GM23248 (cell line): ENCODE measurements at places on chromosomes 1 and 21.

- no peak for DNase-seq
These were observed 4.5 kb upstream of the DIP2A start for GRCh38 chr21:46454142-46454541.

GRCh38 chr1:192888574-192888973 lies 79.7 kb downstream of the RGS2 start:
- DNase-seq: no peak

DNA sequence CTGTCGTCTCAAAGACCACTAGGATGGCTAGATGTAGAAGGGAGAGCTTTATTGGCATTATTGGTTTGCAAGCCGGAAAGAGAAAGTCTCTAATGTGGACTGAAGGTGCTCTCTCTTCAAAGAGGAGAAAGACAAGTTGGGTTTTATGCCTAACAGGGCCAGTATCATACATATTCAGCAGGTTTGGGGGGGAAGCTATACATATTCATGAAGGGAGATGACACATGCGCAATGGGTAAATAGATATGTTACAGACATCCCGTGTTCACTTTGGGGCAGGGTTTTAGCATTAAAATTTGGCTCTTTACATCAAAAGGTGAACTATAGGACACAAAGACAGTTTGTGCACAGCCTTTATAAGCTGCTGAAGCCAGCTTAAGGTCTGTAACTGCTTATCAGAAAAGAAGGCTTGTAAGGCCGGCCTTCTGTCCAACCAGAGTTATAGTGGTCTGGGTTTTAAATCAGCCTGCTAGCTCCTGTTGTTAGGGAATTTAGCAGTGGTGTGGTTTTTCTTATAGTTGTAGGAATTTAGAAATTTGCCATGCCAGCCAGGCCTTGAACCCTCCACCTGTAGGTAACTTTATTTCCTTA lies 46.5 kb upstream of the LRRN2 start:
- no peak for DNase-seq

DNA sequence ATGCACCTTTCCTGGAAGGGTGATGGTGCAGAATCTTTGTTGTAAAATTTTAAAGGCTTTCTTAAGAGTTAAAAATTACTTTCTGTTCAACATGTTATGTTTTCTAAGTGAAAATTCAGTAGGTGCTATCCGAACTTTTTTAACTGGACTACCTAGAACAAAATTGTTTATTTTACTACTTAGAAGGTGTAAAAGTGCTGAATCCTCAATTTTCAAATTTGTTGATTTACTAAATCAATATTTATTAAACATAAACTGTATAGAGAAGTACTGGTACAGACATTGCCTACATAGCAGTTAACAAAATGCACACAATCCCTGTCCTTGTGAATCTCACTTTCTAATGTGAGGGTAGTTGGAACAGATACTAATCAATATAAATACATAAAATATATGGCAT lies 277.5 kb downstream of the CTH start:
- no peak for DNase-seq

DNA sequence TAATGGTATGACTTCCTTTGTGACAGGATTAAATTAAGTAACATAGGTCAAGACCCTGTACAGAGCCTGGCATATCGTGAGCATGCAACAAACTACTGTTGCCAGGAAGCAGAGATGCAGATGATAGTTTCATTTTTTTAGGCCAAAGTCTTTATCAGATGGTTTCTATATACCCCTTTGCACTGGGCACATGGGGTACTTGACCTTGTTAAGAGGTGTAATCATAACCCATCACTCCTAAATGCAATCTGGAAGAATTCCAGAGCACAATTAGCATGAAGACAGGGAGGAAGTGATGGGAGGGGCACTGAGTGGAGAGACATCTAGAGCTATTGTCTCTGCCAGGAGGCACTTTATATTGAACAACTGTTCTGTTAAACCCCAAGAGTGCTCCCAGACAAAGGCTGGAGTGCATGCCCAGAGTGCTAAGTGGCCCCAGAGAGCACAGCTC lies 22.1 kb downstream of the ZBTB17 start:
- DNase-seq: no peak

DNA sequence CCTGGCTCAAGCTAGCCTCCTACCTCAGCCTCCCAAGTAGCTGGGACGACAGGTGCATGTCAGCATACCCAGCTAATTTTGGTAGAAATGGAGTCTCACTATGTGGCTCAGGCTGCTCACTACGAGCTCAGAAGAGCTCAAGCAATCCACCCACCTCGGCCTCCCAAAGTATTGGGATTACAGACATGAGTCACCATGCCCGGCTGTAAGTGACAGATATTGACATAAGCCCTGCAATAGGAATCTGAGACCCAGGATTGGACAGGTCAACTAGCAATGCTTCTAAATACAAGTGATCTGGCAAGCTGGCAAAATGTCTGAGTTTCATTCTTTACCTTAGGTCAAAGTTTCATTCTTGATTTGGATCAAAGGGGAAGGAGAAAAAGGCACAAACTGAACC lies 40.5 kb upstream of the H6PD start:
- no peak for DNase-seq

DNA sequence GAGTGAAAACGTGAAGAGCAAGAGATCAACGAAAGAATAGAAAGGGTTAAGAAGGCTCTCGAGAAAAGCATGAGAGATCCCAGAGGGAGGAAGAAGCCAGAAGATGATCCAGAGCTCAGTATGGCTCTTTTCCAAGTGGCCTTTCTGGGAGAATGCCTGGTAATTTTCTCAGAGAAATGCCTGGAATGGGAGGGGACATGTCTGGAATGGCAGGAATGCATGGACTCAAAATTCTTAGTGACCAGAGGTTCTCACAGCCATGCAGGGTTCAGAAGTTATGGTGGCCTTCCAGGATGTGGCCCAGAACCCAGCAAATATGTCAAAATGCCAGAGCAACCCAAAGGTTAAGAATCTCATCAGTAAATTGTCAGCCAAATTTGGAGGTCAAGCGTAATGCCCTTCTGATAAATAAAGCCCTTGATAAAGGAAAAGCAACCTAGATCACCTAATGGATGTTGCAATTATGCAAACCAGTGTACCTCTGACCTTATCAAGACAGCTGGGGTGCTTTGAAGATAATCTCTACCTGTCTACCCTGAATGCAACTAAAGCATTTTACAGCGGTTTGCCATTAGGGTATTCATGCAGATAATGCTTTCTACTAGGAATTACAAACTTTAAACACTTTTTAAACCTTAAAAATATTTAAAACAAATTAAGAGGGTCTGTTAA lies 53.1 kb downstream of the NBPF6 start:
- peak; percentile 77 for DNase-seq

GRCh38 chr1:168921629-168922028 lies 184.9 kb upstream of the ATP1B1 start:
- no peak for DNase-seq

GRCh38 chr21:42042651-42043050 lies 28.5 kb upstream of the UMODL1 start:
- no peak for DNase-seq

DNA sequence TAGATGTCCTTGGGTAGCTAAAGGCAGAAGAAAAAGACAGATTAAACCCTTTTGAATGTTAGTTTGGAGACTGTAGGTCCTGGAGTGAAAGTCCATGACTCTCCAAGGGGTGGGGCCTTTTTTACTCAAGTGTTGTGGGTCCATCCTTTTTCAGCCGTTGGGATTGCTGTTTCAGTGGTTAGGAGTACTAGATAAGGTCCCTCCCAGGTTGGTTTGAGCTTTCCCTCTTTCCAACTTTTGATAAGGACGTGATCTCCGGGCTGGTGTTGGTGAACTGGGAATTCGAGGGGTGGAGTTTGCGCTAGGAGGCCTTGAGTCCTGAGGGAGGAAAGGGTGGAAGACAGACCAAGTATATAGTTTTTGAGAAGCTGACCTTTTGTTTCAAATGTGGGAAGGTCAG lies 5.2 kb upstream of the IPP start:
- DNase-seq: no peak

DNA sequence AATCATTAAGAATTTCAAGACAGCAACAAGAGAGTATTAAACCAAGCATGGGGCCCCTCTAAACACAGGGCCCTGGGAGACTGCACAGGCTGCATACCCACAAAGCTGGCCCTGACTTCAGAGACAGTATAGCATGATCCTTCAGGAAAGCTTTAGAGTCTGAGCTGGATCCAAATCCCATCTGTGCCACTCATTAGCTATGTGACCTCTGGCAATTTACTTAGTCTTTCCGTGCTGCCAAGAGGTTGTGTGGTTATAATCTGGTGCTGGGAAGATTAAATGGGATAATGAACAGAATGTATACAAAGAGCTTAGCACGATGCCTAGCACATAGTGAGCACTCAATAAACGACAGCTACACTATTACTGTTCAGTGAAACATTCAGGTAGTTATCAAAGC lies 4.0 kb downstream of the PHC2 start:
- DNase-seq: no peak

- no peak for DNase-seq
These were observed 52.8 kb upstream of the SELENON start for GRCh38 chr1:25747046-25747719.

- DNase-seq: peak; percentile 15
These were observed 1.9 kb upstream of the DCAF6 start for GRCh38 chr1:167934426-167935215.

DNA sequence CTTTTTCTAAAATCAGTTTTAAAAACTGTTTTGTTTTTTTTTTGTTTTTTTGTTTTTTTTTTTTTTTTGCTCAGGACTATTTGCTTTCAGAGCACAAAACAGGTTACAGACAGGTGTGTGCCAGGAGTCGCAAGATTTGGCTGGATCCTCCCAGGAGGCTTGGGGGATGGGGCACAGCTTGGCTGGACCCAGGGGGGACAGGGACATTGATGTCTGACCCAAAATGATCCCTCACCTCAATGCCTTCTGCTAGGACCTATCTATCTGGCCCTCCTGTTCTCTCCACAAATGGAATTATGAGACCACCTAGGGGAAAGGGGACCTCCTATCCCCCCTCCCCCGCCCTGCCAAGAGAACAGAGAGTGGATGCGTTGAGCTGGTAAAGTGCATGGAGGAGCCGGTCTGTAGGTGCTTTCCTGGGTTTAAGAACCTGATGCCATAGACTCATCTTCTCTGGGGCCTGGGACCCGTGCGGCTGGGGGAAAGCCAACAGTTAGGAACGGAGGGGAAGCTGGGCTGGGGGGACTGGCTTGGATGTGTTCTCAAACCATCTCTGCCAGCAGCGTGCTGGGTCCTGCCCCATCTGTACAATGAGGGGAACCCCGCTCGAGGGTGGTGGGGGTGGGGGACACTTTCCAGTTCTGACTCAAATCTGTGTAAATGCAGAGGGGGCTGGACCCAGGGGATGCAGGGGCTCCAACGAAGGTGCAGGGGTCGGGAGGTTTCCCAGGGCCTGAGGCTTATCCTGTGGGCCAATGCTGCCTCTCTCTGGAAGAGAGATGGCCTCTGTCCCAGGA lies 28.9 kb downstream of the RUNX3 start:
- DNase-seq: no peak

- DNase-seq: no peak
These were observed 15.0 kb upstream of the CEP85 start for GRCh38 chr1:26218906-26219494.

DNA sequence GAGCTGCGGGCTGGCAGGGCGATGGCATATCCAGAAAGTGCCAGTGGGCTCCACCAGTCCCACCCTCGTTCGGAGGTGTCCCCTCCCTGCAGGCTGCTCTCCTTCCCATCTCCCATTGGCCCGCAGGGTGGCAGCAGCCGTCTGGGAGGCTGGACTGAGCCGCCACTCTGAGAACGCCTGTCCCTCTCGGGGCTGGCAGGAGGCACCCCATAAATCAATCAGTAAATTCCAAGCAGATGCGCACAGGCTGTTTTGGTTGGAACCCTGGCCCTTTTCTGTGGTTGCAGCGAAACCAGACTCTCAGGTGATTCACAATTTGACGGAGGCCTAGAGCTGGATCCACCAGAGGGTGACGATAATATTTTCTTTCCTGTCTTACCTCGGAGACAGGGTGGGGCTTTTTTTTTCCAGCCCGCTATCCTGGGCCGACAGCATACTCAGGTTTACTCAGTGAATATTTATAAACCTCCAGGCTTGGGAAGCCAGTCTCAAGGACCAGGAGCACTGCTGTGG lies 99.7 kb downstream of the GLIS1 start:
- DNase-seq: peak; percentile 76

- no peak for DNase-seq
These were observed 692.3 kb downstream of the RWDD3 start for GRCh38 chr1:95926331-95926730.

DNA sequence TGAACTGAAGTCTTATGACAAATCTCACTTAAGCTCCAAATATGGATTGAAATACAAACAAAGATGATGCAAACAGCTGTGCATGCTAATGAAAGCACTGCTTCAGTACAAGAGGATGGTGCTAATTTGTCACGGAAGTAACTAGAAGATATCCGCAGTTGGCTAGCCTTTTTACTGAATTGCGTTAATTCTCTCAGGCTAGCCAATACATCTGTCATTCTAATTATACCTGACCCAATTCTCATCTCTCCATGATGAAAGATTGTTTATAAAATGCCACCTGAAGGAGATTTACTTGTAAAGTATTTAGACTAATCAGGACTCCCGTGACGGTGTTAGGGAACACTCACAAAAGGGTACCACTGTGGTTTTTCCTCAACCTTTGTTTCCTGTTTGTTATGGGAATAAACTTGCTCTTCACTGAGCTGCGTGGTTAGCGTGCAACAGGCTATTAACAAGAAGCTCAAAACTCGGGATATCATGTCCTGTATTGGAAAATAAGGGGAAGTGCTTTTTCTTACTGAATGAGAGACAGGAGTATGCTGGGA lies 162.5 kb downstream of the APP start:
- DNase-seq: peak; percentile 62

DNA sequence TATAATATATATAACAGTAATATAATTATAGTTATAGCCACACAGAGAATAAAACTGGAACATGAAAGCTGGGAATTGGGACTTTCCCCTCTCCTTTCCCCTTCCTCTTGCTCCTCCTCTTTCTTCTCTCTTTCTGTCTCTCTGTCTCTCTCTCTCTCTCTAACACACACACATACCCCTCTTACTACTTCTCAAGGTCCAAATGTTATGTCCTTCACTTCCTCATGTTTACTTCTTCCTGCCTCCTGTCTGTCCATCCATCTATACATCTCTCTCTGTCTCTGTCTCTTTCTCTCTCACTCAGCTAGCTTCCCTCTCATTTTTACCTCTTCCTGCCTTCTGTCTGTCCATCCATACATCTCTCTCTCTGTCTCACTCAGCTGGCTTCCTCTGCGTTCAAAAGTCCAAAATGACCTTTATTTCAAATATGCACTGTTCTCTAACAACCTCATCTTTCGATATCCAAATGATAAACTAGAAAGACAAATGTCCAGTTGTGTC lies 261.1 kb downstream of the SIPA1L2 start:
- DNase-seq: no peak

GRCh38 chr1:241677201-241677600 lies 25.1 kb downstream of the WDR64 start:
- no peak for DNase-seq

DNA sequence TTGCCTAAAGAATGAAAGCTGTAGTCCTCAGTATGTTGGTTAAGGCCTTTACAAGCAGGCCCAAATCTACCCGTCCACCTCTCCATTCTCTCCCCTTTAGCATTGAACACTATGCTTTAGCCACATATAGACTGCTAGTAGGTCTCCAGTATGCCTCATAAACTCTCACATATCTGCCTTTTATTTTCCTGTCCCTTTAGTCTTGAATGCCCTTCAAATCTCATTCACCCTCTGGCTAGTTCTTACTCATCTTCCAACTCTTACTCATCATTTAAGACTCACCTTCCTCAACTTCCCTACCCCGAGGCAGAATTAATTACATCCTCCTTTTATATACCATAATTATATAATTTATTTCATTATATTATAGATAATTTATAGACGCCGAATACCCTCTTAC lies 78.7 kb upstream of the TSPAN2 start:
- DNase-seq: peak; percentile 70
